ENCODE measurements at places on chromosomes 12 and 14. TPM values are rescaled to one million over a fixed set of nuclear protein-coding genes. Genes with fewer than 3 reads are reported as not detected.
A peak's percentile ranks its signal among the peaks of the same experiment; 100 is the strongest.

DNA sequence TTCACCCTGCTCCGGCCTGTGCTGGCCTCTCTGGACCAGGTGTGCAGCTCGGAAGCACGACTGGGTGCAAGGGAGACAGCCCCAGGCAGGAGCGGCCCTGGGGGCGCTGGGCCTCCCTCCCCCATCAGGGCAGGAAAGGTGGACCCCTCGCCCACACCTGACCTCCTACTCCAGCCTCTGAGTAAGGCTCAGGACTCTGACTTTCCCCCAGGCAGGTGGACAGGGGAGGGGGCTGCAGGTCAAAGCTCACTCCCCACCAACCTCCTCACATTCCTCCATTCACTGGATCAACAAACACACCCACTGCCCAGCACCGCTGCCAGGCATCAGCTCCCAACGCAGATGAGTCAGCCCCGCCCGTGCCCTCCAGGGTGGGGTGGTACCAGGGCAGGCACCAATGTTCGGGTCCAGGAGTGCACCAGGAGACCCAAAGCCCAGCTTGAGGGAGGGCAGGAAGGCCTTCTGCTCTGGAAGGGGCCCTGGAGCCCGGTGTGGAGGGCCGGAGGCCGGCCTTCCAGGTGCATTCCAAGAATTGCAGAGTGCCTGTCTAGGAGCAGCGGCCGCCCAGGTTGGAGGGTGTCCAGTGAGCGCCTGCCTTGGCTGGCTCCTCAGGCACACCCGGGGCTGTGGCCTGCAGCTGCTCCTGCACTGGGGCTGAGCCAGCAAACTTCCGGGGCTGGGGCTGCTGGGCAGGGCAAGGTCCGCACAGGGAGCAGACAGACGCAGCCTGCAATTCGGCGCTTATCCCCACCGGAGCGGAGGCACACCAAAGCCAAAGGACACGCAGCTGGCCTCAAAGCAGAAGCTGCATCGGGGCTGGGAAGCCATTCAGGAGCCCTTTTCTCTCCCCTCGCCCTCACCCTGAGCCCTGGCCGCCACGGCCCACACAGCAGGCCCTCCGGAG lies 1.6 kb upstream of the INF2 start:
- H3K27ac ChIP-seq: peak overlapping the region; percentile 26
- H3K27me3 ChIP-seq: no peaks in the 10 kb centered on the region
- peaks cover 48% of the 10 kb centered on the region for H3K4me1 ChIP-seq
- H3K36me3 ChIP-seq: peaks cover 2% of the 10 kb centered on the region
- DNase-seq: no peak
- no peak overlapping the region for H3K4me3 ChIP-seq

- no peak overlapping the region for H3K4me3 ChIP-seq
- no peak for DNase-seq
- H3K27me3 ChIP-seq: no peaks in the 10 kb centered on the region
- no peak overlapping the region for H3K27ac ChIP-seq
- no peaks in the 10 kb centered on the region for H3K36me3 ChIP-seq
Measured at GRCh38 chr12:119406308-119406707, 71.8 kb downstream of the CCDC60 start.

DNA sequence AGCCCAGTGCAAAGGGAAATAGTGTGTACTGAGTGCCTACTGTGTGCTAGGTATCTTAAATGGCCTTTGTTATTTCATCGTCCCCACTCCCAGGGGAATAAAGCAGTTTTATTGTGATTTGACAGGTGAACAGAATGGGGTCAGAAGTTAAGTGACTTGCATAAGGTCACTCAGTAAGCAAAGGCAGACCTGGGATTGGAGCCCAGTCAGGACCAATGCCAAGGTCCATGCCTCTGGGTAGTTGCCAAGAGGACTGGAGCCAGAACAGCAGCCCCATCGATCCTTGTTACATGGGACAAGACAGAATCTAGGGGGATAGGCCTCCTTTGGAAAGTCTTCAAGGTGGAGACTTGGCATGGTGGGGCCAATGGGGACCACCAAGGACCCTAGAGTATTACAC lies 227.4 kb upstream of the PWP1 start:
- H3K4me3 ChIP-seq: no peak overlapping the region
- H3K4me1 ChIP-seq: peaks cover 4% of the 10 kb centered on the region
- DNase-seq: no peak
- H3K27ac ChIP-seq: no peak overlapping the region

GRCh38 chr12:84841591-84841990 lies 71.0 kb downstream of the SLC6A15 start:
- no peaks in the 10 kb centered on the region for H3K27me3 ChIP-seq
- no peaks in the 10 kb centered on the region for H3K36me3 ChIP-seq
- no peak for DNase-seq
- peaks cover 18% of the 10 kb centered on the region for H3K4me1 ChIP-seq
- H3K27ac ChIP-seq: no peak overlapping the region

- H3K4me3 ChIP-seq: no peak overlapping the region
- no peak overlapping the region for H3K27ac ChIP-seq
- no peaks in the 10 kb centered on the region for H3K36me3 ChIP-seq
- no peaks in the 10 kb centered on the region for H3K27me3 ChIP-seq
Measured at GRCh38 chr12:127941332-127941731, 325.6 kb upstream of the TMEM132C start.

DNA sequence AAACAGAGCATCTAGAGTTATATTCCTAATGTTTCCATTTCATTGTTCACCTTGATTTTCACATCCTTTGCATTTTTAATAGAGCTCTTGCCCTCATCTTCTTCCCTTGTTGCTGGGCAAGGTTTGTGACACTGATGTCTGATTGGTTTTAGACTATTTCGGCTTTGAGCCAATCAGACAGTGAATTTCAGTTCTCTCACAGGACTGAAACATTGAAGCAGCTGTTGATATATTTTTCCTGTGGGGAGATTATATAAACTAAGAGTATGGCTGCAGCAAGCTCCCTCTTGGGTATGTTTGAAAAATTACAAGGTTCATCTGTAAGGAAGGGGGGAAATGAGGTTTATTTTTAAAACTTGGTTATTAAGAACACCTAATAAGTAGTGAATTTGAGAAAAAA lies 51.2 kb downstream of the ATF7IP start:
- H3K27ac ChIP-seq: peak overlapping the region; percentile 83
- peak; percentile 44 for DNase-seq
- H3K36me3 ChIP-seq: peaks cover 20% of the 10 kb centered on the region
- peaks cover 61% of the 10 kb centered on the region for H3K4me1 ChIP-seq
- H3K27me3 ChIP-seq: no peaks in the 10 kb centered on the region

DNA sequence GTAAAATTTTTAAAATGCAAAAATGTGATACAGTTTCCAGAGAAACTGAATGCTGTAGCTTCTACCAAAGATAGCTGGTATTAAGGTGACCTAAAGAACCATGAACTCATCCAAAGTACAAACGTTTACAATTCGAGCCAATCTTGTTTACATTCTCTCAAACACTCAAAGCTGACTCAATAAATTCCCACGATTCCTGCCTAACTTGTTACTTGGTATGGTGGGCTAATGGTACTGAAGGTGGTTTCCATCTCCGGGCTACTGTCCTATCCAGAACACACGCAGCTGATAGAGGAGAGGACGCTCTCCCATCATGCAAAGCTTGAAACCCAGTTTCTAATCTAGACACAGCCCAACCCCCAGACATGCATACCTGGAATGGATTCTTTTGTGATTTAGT lies 31.5 kb downstream of the RAD9B start:
- H3K36me3 ChIP-seq: peaks cover 44% of the 10 kb centered on the region
- H3K4me3 ChIP-seq: no peak overlapping the region
- no peak for DNase-seq
- no peak overlapping the region for H3K27ac ChIP-seq
- peaks cover 33% of the 10 kb centered on the region for H3K4me1 ChIP-seq

DNA sequence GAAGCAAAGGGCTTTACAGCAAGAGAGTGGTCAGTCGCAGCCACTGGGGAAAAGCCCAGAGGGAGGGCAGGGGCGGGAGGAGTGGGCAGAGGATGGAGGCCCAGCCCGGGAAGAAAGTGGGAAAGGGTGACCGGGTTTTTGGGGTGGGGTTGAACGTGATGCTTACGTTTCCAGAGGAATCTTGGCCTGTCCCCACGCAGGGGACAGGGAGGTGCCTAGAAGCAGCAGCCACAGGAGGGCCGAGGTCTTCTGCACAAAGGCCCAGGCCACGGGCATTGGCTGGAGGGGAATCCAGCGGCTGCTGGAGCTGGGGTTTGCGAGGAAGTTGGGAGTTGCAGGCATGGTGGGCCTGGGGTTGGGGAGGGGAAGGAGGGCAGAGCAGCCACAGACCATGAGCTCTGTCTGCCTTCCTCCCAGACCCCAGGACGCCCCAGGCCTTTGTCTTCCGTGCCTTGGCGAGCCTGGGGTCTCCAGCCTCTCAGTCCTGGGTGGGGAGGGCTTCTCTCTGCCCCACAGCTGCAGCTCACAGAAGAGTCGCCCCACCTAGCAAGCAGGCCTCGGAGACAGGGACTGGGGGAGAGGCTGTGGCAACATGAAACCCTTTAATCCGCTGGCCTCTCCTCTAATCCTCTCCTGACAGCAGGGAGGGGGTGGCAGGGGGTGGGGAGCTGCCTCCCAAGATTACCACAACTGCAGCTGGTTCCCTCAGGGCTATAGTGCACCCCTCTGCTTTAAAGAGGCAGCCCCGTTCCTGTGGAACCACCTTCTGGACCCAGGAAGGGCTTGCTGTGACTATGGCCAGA lies at the start of gene CACNA2D4:
TSS of gene CACNA2D4 (minus strand) at position 572 of the 803 bp plus-strand sequence. CDS start at position 393, 179 bp downstream.
- no peaks in the 10 kb centered on the region for H3K36me3 ChIP-seq
- DNase-seq: no peak
- H3K27me3 ChIP-seq: peaks cover 7% of the 10 kb centered on the region
- H3K4me3 ChIP-seq: no peak within 1 kb of the TSS

DNA sequence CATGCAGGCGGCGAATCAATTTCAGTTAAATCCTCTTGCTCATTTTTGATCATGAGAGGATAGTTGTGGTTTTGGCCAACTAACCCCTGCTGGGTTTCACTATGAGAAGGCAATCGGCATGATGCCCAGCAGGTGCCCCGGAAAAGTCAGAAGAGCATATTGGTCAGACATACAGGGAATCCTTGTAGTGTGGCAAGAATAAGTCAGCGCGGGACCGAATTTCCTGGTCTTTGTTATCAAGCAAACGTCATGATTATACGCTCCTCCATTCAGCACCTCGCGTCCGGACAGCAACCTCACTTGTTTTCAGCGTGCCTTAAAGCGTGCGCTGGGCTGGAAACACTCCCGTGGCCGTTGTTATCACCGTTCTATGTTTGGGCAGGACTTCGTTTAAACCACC lies 1.8 kb downstream of the TBC1D30 start:
- H3K4me1 ChIP-seq: peaks cover 18% of the 10 kb centered on the region
- peaks cover 2% of the 10 kb centered on the region for H3K36me3 ChIP-seq
- no peak overlapping the region for H3K27ac ChIP-seq
- H3K27me3 ChIP-seq: peaks cover 59% of the 10 kb centered on the region
- H3K4me3 ChIP-seq: peak overlapping the region; percentile 24

- H3K27ac ChIP-seq: no peak overlapping the region
- H3K4me3 ChIP-seq: no peak overlapping the region
Measured at GRCh38 chr14:83556065-83556464, 1973.9 kb upstream of the FLRT2 start.

DNA sequence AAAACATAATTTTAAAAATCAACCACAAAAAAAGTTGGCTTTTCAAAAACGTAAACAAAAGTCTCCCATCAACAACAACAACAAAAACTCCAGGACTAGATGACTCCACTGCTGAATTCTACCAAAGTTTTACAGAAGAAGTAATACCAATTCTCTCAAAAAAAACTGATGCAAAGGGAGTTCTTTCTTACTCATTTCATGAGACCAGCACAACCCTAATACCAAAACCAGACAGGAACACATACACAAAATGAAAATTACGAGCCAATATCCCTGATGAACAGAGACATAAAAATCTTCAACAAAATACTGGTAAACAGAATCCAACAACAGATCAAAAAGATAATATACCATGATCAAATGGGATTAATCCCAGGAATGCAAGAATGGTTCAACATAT lies 147.3 kb downstream of the BTG1 start:
- no peaks in the 10 kb centered on the region for H3K27me3 ChIP-seq
- H3K4me3 ChIP-seq: no peak overlapping the region
- peaks cover 27% of the 10 kb centered on the region for H3K4me1 ChIP-seq
- no peak for DNase-seq
- peaks cover 7% of the 10 kb centered on the region for H3K36me3 ChIP-seq
- H3K27ac ChIP-seq: no peak overlapping the region

GRCh38 chr12:116303066-116303465 lies 25.6 kb upstream of the MED13L start:
- no peak overlapping the region for H3K27ac ChIP-seq
- no peaks in the 10 kb centered on the region for H3K4me1 ChIP-seq
- DNase-seq: no peak
- no peaks in the 10 kb centered on the region for H3K27me3 ChIP-seq

The TCHP gene
- 21.3 TPM for total RNA-seq

The TAS2R9 gene
- not detected for total RNA-seq

The OR4E2 gene
- total RNA-seq: not detected

The EML5 gene
- total RNA-seq: 6.2 TPM

The RNU4-1 gene
- 1,201 TPM for total RNA-seq
